NCI-H510A (cell line): ENCODE measurements at places on chromosomes 4 and X.

DNA sequence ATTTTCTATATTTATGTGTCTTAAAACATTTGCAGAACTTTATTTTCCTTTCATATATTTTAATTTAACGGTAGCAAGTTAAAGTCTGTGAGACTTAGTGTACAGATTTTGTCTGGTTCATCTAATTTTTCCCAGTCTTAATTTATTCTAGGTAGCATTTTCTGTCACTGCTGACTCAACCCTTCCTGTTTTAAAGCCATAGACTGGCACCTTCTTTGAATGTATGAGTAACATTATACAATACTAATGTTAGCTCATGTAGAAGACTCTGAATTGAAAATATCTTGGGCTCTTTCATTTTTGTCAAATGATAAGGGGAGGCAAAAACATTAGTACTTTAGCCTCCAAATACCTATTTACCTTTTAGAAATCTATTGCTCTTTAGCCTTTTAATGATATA lies 43.6 kb downstream of the BLTP1 start:
- no peak for DNase-seq

DNA sequence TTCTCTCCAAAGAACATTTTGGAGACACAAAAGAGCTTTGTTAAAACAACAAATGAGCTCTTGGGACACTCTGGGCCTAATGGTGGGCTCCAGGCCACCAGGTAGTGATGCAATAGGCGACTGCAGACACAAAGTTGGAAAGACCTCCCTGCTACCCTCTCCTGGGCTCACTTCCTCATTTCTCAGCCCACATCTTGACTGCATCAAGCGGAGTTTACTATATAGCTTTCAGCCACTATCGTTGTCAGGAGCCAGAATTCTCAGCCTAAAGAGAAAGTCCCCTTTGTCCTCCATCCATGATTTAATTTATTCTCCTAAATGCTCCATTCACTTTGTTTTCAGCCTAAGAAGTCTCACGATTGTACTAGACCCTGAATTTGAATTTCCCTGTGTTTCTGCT lies 114.9 kb downstream of the EFHC2 start:
- DNase-seq: no peak

DNA sequence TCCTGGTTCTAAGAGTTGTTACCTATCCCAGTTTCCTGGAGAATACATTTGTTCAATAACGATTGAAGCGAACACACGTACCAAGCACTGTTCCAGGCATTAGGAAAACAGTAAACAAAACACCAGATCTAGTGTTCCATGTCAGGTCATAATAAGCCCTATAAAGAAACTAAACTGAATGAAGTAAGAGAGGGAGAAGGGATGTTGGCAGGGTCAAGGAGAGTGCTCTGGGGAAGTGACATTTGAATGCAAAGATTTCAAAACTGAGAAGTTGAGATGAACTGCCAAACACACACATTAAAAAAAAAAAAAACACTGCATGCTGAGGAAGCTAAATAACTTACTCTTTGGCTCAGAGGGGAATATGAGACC lies 14.4 kb upstream of the ENAM start:
- DNase-seq: no peak

- DNase-seq: no peak
Observed at GRCh38 chr4:81715757-81716156, 244.1 kb upstream of the RASGEF1B start.

DNA sequence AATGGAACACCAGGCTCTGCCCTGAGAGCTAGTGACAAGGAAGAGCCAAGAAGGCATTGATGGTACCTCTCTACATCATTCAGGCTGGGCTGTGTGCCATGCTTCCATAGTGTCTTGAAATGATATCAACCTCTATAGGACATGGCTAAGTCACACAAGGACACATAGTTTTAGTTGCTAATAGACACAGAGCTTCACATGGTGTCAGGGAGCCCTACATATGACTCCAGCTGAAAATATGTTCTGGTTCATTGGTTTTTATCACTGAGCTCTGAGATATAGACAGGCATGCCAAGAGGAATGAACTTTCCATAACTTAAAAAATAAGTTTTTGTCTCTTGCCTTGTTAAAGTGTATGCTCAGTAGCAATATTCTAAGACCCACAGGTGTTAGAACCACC lies 72.1 kb upstream of the PRKG2 start:
- DNase-seq: no peak

DNA sequence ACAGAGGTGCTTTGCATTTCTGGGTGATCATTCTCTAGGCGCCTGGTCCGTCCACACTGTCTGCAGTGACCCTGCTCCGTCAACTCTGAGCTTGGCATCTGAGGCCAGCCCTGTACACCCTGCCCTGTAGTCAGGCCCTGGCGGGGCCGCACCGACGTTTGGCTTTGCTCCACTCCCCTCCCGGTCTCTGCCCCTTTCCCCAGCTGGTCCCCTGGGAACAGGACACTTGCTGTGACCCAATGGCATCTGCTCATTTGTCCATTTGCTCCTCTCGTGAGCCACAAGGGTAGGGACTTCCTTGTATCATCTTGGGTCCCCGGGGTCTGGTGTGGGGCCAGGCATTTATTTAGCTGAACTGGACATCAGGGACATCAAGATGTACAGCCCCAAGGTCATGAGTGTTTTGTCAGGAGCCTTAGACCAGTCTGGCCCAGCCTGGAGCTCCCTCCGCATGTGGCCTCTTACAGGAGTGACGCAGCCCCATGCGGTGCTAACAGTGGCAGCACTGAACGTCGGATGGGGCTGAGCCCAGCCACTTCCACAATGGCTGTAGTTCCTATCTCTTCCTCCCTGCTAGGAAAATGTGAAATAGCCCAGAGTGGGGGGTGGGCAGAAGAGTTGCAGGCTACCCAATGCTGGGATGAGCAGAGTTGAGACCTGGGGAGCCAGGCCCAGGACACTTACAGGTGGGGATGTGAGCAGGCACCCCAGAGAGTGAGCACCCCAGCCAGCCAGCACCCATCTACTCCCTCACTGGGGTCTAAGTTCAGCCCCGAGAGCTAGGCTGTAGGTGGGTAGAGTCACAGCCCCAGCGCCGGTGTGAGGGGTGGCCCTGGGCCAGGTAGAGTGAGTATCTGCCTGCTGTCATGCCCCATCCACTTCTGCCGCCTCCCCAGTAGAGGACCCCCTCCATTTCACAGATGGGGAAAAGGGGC lies 2.0 kb upstream of the SH3BP2 start:
- DNase-seq: no peak

DNA sequence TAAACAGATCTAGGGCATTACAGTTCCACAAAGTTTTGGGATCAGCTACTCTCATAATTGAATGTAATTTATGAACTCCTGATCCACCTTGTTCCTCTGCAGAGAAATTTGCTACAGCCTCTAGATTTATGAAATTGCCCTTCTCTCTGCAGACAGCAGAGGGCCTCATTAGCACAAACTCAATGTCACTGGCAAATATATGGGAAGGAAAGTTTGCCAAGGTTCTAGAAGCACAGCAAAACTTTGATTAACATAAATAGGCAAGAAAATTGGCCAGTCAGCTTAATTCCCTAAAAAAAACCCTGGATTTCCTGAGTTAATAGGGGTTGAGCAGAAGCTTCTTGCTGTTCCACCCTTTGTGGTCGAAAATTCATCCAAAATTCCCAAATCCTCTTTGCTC lies 31.5 kb downstream of the PRPS1 start:
- no peak for DNase-seq

DNA sequence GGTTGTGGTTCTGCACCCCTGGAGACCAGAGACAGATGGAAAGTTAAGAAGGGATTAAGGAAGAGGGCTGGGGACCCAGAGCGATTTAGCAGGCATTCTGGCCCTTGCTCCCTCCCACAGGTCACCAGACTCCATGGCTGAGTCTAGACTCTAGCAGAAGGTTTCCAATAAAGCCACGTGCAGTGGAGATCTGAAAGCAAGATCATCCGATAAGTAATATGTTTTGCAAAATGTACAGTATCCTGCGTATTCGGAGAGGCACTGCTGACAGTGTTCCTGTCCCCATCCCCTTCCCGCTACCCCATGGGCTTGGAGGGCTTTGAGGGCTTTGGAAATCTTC lies 531 bp upstream of the GPRIN3 start:
- DNase-seq: no peak

- no peak for DNase-seq
Observed at GRCh38 chr4:96473246-96473645, 633.4 kb downstream of the PDHA2 start.

DNA sequence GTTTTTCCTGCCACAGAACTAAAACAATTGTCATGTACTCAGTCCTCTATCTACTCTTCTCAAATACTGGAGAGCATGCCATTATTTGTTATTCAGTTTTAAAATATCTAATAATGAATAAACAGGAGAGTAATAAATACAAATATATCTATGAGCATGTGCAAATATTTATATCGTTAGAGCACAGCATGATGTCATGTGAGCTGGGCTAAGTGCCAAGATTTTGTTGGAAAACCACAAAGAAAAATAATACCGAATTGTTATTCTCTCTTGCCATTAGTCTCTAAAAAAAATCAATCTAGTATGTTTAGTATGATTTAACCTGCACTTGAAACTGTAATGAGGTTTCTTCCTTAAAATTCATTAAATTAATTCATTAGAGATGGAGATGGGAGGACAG lies 97.3 kb downstream of the DDX60 start:
- no peak for DNase-seq

GRCh38 chrX:37922928-37923327 lies 75.6 kb upstream of the DYNLT3 start:
- DNase-seq: no peak

- no peak for DNase-seq
Observed at GRCh38 chr4:117093571-117093970, 8.2 kb upstream of the TRAM1L1 start.
